Stimulated activated CD8-positive, alpha-beta memory T cell treated with anti-CD3 and anti-CD28 coated beads, Interleukin-12 subunit alpha, Interleukin-12 subunit beta, amount 100 ng/mL, for 4 hours (primary cell): ENCODE measurements at places on chromosomes 12 and 14.

- no peak for DNase-seq
Observed at GRCh38 chr12:57237596-57237931, 8.1 kb downstream of the SHMT2 start.

DNA sequence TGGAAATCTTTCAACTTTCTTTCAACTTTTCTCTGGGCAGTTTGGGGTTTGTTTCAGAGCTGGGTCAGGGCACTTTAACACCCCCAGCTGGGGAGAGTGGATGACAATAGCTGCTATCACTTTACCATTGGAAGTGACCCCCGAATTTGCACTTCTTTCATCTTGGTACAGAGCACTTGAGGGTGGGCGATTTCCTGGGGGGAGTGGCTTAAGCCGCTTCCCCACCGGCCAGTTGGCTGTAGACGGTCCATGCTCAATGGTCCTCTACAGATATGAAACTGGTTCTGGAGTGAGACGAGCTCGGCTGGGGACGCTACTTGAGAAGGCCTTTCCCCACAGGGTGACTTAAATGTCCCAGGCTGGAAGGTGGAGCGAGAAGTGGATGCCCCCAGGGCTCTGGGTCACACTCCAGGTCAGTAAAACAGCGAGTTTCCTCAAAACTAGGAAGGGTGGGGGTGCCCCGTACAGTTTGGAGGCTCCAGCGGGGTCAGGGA, at the start of gene VRTN:
TSS of gene VRTN (plus strand) at position 231 of the 494 bp plus-strand sequence. CDS start 8,313 bp downstream, outside the sequence.
- DNase-seq = no peak

DNA sequence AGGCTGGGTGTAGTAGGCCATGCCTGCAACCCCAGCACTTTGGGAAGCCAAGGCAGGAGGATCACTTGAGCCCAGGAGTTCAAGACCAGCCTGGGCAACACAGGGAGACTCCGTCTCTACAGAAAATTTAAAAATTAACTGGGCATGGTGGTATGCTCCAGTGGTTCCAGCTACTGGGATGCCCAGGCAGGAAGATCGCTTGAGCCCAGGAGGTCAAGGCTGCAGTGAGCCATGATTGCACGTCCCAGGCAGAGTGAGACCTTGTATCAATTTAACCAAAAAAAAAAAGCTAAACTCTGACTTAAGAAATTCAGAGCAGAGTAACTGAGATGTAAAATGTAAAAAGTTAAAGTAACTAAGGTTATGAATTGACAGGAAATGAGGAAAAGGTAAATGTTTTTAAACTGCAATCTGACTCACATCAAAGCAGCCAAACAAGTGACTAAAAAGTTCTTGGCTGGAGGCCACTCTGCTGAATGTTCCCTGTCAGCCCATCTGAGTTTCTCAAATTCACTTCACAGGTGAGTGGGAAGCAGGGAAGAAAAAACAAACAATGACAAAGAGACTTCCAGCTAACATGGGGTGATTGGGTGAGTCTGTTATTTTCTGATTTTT, 21.3 kb downstream of the PRKD1 start:
- DNase-seq = no peak

DNA sequence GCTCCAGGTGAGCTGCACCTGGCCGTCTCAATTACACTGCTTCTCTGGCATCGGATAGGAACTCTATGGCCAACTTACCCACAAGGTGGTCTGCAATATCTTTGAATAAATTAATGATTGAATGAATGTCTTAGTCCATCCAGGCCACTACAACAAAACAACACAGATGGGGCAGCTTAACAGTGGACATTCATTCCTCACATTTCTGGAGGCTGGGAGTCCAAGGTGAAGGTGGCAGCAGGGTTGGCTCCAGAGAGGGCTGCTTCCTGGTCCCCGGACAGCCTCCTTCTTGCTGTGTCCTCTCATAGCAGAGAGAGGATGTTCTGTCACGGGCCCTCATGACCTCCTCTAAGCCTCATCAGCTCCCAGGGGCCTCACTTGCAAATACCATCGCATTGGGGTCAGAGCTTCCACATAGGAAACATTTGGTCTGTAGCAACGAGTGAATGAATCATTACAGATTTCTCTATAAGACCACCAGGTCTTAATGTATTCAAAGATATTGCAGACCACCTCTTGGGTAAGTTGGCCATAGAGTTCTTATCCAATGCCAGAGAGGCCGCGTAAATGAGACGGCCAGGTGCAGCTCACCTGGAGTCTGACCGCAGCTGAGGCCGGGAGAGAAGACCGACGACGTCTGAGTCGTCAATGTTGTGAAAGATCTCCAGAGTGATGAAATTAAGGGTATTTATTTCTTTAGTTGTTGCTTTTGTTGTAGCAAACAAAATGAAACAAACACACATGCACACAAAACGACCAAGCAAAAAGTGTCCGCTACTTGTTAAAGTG, 182.7 kb upstream of the C14orf180 start:
- no peak for DNase-seq

DNA sequence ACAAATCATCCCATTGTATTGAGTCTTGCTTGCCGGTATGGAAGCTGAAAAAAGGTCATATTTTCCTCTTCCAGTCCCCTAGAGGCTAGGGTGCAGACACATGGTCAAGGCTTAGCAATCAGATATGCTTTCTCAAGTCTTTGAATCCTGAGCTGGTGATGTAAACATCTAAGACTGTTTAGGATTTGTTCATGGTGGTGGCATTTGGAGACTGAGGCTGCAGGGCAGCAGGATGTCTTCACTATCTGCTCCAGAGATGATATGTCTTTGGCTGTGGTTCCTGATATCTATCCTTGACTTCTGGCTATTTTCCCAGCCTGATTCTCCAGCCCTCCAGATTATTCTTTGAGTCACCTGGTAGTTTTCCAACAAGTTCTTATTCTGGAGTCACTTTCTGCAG, 50.5 kb upstream of the DACT1 start:
- DNase-seq = no peak

DNA sequence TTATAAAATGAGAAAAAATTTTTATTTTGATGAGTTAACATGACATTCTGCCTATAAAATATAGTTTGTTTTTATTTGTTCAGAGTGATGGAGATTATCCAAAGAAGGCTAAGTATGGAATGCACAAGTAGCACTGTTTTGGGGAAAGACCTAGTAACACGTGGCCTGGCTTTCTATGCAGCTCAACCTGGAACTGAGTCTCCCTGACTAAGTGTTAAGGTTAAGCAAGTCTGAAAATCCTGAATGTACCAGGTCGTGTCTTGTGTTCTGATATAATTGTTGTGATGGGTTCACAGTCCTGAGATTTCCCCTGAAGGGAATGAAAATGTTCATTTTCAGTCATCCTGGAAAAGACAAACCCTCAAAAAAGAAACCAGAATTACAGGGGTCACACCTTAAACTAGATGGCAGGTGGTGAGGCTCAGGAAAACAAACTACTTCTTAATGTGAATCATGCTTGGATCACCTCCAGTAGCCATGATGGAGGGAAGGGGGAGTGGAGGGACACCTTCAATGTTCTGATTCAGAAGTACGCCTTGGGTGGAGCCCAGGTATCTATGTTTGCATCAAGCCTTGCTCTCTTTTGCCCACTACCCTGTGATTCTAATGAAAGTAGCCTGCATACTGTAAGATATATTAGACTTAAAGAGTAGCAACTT, 236.8 kb downstream of the ALX1 start:
- DNase-seq = no peak

- no peak for DNase-seq
Observed at GRCh38 chr12:78403681-78404080, 460.9 kb upstream of the SYT1 start.

GRCh38 chr14:88815980-88816379, 8.5 kb upstream of the TTC8 start:
- DNase-seq = no peak

DNA sequence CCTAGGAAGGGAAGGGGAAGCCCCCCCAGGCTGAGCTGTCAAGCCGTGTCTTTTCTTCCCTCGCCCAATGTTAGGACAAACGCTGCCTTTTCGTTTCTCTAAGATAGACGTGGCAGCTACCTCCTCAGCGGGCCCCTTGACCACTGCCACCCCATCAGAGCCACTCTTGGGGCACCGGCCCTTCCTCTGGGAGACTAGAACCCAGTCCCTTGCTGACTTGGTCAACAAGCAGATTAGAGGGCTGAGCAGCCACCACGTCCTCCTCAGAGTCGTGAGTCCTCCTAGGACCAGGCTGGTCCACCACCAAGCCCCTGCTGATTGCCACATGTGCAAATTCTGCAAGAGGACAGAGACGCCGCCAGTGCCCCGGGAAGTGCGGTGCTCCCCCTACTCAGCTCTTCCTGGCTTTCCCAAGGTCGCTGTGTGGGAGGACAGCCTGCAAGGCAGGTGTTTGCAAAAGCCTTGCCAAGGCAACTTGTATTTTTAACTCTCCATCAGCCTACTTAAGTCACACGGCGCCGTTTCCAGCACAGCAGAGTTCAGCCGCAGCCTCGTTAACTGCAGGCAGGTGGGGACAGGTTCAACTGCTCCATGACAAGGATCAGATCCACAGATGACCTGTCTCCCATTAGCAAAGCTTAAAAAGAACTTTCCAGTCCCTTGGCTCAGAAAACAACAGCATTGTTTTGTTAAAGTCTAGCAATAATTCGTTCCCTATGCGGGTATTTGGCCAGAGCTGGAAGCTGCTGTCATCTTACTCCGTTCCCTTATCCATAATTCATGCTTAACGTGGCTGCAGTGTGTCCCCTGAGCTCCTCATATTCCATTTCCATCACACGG, 65.6 kb downstream of the TESC start:
- no peak for DNase-seq

DNA sequence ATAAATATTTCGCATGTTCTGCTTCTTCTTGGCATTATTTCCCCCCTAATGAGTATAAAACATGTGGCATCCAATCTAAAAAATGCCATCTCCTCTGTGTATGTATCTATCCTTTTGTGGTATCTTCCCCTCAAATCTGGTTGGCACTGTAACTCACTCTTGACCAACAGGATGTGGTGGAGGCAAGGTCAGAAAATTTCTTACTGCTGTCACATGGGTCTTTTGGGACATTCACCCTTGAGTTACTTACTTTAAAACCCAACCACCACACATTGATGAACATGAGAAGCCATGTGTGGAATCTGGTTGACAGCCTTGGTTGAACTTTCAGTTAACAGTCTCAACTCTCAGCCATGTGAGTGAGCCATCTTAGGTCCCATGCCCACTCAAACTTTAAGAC, 516.9 kb downstream of the SLC16A7 start:
- DNase-seq = no peak

DNA sequence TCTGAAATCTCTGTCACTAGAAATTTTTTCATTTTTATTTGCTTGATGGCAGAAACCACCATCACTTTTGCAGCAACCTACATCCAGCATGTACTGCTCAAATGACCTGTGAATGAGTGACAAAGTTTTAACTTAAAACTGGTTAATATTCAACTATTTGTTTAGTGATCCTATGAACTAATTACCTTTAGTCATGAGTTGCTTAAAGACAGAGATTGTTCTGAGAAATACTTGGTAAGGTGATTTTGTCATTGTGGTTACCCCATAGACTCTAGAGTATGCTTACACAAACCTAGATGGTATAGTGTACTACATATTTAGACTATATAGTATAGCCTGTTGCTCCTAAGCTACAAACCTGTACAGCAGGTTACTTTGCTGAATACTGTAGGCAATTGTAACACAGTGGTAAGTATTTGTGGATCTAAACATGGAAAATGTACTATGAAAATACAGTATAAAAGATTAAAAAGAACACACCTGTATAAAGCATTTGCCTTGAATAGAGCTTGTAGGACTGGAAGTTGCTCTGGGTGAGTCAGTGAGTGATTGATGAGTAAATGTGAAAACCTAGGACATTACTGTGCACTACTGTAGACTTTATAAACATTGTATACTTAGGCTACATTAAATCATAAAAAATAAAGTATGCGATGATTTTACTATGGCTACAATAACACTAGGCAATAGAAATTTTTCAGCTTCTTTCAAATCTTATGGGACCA, 256.6 kb upstream of the PPFIA2 start:
- DNase-seq = no peak

DNA sequence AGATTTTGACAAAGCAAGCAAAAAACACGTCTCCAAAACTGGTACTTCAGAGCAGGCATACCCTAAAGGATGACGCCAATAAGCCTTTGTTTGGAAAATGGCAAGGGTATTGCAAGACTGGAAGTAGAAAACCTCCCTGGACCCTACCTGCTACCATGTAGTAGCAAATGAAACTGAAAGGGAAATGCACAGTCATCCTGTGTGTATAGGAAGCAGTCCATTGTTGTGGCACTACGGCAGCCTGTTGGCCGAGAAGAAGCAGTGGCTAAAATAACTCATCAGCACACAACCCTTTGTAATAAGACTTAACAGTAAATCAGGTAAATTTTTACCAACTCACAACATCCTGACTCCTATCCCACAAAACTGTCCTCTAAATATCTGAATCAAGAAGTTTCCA, 386.4 kb downstream of the RGS6 start:
- DNase-seq = no peak

DNA sequence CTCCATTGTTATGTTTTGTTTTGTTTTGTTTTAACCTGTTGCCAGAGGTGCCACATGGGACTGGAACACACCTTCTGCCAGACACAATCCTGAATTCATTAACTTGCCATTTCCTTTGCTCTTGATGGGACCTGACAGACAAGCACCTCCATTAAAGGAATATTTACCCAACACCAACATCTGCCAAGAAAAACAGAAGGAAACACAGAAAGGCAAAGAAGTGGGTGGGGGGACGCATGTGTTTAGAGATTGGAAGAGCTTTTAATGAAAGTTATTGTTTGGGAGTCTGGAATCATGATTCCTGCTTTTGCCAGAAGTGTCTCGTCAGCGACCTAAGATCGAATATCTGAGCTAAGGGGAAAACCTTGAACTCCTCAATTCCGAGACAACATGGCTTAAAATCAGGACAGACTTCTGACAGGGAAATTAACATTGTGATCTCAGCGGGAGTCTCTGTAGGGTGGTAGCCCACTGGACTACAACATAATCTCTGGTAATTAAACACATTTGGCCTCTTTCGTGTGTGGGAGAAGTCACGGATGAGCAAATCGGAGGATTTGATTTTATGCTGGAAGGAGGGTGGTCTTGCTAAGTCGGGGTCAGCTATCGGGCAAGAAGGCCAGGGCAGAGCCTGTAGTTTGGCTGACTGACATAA, 210.4 kb upstream of the FAR2 start:
- no peak for DNase-seq

GRCh38 chr12:29730481-29730880, 53.3 kb downstream of the TMTC1 start:
- DNase-seq = no peak

DNA sequence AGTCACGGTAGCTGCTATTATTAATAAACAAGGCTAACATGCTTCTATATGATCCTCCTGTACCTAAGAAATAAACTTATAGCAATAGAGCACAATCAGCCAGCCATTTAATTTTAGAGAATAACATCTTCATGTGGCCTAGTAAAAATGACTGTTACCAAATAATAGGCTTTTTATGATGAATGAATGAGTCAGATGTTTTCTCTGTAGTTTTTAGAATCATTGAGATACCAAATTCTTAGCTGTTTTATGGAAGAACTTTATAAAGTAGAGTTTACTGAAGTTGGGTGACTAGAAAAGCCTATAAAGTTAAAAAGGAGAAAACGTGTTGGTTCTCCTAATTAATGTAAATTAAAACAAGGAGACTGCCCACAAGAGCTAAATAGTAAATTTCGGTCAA, 40.7 kb downstream of the WNK1 start:
- DNase-seq = no peak
